ENCODE measurements at places on chromosomes 3 and 15.

DNA sequence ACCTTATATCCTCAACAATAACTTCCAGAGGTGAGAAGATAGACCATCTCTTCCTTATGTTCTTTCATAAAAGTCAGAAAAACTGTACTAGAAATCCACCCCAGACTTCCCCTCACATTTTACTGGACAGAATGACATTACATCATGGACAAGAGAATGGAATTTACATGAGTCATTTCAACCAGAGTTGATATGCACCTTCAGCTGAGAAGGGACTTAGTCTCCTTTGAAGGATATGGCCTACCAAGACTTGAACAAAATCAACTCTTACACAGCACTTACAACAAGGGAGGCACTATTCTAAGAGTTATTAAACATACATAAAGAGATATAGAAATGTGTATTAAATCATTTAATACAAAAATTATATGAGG lies 380.0 kb upstream of the DPH6 start:
- peak; percentile 55 for DNase-seq

- no peak for DNase-seq
Measured at GRCh38 chr15:49460411-49460941, 37.4 kb downstream of the FGF7 start.

- DNase-seq = no peak
Measured at GRCh38 chr15:32113224-32113623, 82.9 kb downstream of the CHRNA7 start.

DNA sequence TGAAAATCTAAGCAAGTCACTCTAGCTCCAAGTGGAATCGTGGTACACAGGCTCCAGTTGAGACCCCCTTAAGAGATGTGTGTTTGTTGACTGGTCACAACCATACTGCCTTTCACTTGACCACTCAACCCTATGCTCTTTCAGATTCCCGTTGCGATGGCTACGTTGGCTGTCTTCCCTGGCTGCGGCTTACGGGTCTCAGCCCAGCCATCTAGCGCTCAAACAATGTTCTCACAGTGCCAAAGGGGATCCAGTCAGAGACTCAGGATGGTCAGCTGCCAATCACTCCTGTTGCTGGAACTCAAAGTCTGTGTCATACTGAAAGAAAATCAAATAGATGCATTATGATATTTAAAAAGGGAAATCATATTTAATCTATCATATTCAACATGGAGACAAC lies 237.6 kb downstream of the ITPR1 start:
- no peak for DNase-seq

GRCh38 chr3:49805367-49805782 lies 2.3 kb downstream of the INKA1 start:
- peak; percentile 73 for DNase-seq

GRCh38 chr3:177824190-177824786 lies 627.0 kb upstream of the TBL1XR1 start:
- DNase-seq = no peak

- peak; percentile 98 for DNase-seq
Measured at GRCh38 chr15:64825431-64826294, at the start of gene PIF1. PIF1 (minus strand) TSS chr15:64825647; CDS start chr15:64824335, 1,312 bp downstream.

GRCh38 chr3:143883151-143883550 lies 34.9 kb upstream of the SLC9A9 start:
- no peak for DNase-seq

- peak; percentile 4 for DNase-seq
Measured at GRCh38 chr15:30882849-30883433, 20.8 kb upstream of the FAN1 start.

DNA sequence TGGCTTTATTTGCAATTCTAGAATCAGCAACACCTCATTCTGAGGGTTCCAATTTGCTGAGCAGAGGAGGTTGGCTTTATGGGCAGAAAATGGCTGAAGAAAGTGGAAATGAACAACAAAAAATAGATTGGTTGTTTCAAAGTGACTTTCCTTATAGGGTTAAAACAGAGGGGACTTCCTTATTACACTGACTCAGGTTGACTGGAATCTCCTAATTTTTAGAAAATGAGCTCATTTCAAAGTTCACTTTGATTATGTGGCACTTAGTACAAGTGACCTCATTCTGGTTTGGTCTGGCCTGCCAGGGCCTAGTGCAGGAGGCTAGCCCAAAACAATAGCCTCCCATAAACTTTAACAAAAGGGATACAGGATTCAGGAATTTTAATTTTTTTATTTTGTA lies 41.4 kb downstream of the NFKBIZ start:
- no peak for DNase-seq

DNA sequence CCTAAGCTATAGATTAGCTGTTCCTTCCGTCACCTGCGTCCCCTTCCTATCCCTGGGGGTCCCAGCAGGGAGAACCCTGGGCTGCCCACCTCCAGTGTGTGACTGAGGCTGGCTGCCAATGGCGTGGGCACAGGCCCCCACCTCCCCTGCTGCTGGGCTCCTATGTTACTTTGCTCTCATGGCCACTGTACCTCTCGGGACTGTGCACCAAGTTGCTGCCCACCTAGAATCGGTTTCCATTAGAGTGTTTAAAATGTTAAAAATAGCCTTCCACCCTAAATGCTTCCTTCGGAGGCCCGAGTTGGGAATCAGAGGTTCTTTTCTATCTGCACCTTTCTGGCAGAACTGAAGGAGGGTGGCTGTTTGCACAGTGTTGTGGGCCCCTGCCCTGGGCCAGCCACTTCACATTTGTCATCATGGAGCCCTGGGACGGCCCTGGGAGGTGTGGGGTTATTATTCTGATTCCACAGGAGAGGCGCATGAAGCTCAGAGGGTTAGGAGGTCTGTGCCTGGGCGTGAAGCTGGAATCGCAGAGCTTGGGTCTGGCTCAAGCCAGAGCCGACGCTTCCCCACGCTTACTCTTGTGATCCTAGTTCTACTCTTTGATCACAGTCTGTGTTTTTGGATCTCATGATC lies 29.1 kb downstream of the IRAK2 start:
- DNase-seq = no peak

DNA sequence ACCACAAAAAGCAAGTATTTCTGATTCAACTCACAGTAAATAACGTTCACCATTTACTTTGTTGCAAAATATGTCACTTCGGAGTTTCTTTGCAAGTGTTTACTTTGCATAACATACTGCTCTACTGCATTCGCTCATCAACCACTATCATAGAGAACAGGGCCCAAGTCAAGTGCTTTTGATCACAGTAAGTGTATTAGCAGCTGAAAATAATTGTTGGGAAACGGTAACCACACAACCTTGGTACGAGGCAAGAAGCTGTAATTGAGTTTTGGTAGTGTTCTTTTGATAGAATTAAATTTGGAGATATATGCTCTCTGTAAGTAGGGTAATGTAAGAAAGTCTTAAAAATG lies 80.1 kb downstream of the SATB1 start:
- DNase-seq = no peak
